ENCODE measurements at places on chromosomes 6 and 20.

GRCh38 chr20:3784216-3784853, 2.2 kb downstream of the CENPB start:
- DNase-seq = no peak

- no peak for DNase-seq
These were observed 503.1 kb downstream of the ADGRB3 start for GRCh38 chr6:69138148-69138547.

- no peak for DNase-seq
These were observed 17.2 kb downstream of the CARMIL1 start for GRCh38 chr6:25296217-25296905.

DNA sequence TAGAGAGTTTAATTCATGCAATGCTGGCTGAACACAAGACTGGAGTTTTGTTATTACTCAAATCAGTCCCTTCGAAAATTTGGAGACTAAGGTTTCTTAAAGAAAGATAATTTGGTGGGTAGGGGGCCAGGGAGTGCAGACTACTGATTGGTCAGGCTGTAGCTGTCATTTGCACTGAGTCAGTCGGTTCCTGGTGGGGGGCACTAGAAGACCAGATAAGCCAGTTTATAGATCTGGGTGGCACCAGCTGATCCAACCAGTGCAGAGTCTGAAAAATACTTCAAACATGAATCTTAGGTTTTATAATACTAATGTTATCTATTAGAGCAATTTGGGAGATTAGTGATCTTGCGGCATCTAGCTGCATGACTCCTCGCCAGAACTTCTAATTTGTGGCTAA, 530.7 kb downstream of the NKAIN2 start:
- no peak for DNase-seq

- peak; percentile 64 for DNase-seq
These were observed 175.4 kb downstream of the IBTK start for GRCh38 chr6:82072121-82072521.

DNA sequence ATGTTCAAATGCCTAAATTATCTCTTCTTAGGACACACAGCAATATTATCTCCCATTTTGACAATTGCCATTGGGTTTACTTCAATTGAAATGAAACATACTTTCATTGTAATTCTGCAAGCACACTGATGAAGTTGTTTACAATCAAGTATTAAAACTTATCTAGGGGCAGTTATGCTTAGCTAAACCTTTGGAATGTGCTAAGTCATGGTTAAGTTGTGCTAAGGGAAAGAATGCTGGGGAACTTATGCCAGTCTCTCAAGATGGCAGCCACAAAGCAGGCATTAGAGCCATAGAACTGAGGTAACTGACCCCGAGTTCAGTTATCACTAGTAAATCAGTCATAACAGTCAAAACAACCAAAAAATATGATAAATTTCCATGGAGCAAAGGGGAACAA, 59.1 kb upstream of the NT5E start:
- no peak for DNase-seq

- DNase-seq = no peak
These were observed 20.3 kb upstream of the KCNK16 start for GRCh38 chr6:39342692-39343395.

- no peak for DNase-seq
These were observed 355.5 kb upstream of the TSHZ2 start for GRCh38 chr20:52616629-52617028.

All from NCI-H2171 (cell line).